ENCODE measurements at places on chromosomes 11 and 22. TPM values are rescaled to one million over a fixed set of nuclear protein-coding genes. Genes with fewer than 3 reads are reported as not detected.

DNA sequence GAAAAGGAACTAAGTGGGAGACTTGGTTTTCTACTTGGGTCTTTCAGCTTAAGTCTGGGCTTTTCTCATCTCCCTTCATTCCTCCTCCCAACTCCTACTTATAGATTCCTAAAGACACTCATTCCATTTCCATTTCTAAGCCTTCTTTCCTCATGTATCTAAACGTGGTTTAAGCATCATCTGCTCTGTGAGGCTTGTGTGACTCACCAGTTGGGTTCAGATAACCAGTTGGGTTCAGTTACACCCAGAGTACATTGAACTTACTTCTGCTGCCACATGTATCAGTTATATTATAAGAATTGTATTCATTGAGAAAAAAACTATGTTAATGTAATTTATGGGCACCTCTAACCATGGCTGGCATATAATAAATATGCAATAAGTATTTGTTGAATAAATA is 831.2 kb upstream of the CCDC90B start:
- H3K4me1 ChIP-seq: no peaks in the 10 kb centered on the region
- no peak overlapping the region for H3K4me3 ChIP-seq
- no peaks in the 10 kb centered on the region for H3K36me3 ChIP-seq
- no peak for DNase-seq
- no peaks in the 10 kb centered on the region for H3K27me3 ChIP-seq

- peak overlapping the region; percentile 0 for H3K27ac ChIP-seq
- no peaks in the 10 kb centered on the region for H3K36me3 ChIP-seq
- no peaks in the 10 kb centered on the region for H3K4me1 ChIP-seq
- peak overlapping the region; percentile 7 for H3K4me3 ChIP-seq
- DNase-seq: no peak
Measured at GRCh38 chr22:46942799-46943785, 180.6 kb downstream of the TBC1D22A start.

- H3K4me1 ChIP-seq: peaks cover 65% of the 10 kb centered on the region
- H3K27me3 ChIP-seq: no peaks in the 10 kb centered on the region
- no peaks in the 10 kb centered on the region for H3K36me3 ChIP-seq
- H3K27ac ChIP-seq: peak overlapping the region; percentile 89
- peak overlapping the region; percentile 93 for H3K4me3 ChIP-seq
Measured at GRCh38 chr11:3162410-3163240, 2.5 kb downstream of the OSBPL5 start.

Gene DRAP1
- 122 TPM for total RNA-seq

- H3K36me3 ChIP-seq: no peaks in the 10 kb centered on the region
- H3K27ac ChIP-seq: no peak overlapping the region
- H3K4me1 ChIP-seq: peaks cover 62% of the 10 kb centered on the region
- no peak for DNase-seq
- peaks cover 54% of the 10 kb centered on the region for H3K27me3 ChIP-seq
Measured at GRCh38 chr11:46279126-46280099, 2.0 kb downstream of the CREB3L1 start.

DNA sequence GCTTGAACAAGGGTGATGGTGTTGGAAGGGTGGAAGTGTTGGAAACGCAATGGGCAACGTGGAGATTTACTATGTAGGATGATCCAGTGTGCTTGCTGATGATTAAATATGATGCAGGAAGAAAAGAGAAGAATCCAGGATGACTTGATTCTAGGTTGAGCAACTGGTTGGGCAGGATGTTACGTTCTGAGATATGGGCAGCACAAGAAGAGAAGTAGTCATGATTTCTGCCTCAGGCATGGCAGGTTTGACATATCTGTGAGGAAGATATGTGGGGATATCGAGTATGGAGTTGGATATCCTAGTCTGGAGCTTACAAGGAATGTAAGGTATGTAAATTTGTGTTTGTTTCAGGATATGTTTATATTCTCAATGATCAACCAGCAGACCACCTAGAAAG is 1.9 kb downstream of the OR52K1 start:
- no peak for DNase-seq
- H3K36me3 ChIP-seq: no peaks in the 10 kb centered on the region
- no peaks in the 10 kb centered on the region for H3K27me3 ChIP-seq
- no peak overlapping the region for H3K4me3 ChIP-seq
- no peak overlapping the region for H3K27ac ChIP-seq

Gene SLCO2B1
- 61.1 TPM for total RNA-seq

GRCh38 chr11:122727101-122727929 is 71.8 kb downstream of the UBASH3B start:
- no peaks in the 10 kb centered on the region for H3K36me3 ChIP-seq
- H3K4me1 ChIP-seq: peaks cover 4% of the 10 kb centered on the region
- peak overlapping the region; percentile 6 for H3K27ac ChIP-seq
- no peaks in the 10 kb centered on the region for H3K27me3 ChIP-seq

Gene PARVG
- 13.5 TPM for total RNA-seq

DNA sequence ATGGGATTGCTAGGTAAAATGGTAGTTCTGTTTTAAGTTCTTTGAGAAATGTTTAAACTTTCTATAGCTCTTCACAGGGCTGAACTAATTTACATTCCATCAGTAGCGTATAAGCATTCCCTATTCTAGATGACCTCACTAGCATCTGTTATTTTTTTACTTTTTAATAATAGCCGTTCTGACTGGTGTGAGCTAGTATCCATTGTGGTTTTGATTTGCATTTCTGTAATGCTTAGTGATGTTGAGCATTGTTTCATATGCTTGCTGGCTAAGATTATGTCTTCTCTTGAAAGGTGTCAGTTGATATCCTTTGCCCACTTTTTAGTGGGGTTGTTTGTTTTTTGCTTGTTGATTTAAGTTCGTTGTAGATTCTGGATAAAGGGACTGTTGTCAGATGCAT is 35.9 kb downstream of the MMP27 start:
- H3K36me3 ChIP-seq: no peaks in the 10 kb centered on the region
- no peak overlapping the region for H3K27ac ChIP-seq
- H3K4me3 ChIP-seq: no peak overlapping the region
- no peak for DNase-seq
- H3K27me3 ChIP-seq: no peaks in the 10 kb centered on the region
- H3K4me1 ChIP-seq: no peaks in the 10 kb centered on the region

DNA sequence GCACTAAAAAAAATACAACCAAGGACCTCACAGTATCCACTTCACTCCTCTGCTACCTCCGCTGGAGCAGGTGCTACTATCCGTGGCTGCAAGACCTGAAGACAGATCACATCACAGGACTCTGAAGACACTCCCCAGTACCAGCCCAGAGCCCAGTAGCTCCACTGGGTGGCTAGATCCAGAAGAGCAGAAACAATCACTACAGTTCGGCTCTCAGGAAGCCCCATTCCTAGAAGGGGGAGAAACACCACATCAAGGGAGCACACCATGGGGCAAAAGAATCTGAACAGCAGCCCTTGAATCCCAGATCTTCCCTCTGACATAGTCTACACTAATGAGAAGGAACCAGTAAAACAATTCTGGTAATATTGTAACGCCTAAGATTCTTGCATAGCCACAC is 494.0 kb upstream of the FAT3 start:
- H3K4me1 ChIP-seq: no peaks in the 10 kb centered on the region
- no peaks in the 10 kb centered on the region for H3K27me3 ChIP-seq
- no peaks in the 10 kb centered on the region for H3K36me3 ChIP-seq
- no peak for DNase-seq

DNA sequence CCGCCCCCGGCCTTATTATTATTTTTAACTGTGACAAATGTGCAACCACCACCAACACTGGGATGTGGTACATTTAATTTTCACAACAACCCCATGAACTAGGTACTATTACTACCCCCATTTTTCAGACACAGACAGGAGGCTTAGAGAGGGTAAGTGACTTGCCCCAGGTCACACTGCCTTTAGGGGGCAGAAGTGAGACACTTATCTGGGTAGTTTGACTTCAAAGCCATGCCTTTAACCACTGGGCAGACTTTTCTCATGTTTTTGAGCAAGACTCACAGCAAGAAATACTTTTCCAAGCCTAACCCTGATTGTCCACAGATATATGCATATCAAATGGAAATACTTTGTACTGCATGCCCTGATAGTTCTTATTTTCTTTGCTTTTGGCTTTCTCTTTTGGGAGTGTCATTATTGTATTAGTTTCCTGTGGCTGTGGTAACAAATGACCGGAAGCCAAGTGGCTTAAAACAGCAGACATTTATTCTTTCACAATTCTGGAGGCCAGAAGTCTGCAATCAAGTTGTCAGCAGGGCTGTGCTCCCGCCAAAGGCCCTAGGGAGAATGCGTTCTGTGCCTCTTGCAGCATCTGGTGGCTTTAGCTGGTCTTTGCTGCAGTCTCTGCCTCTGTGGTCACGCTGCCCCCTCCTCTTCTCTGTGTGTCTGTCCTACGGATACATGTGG is 110.8 kb downstream of the GRIK4 start:
- H3K27ac ChIP-seq: no peak overlapping the region
- H3K36me3 ChIP-seq: no peaks in the 10 kb centered on the region
- no peaks in the 10 kb centered on the region for H3K27me3 ChIP-seq
- DNase-seq: no peak

- no peaks in the 10 kb centered on the region for H3K27me3 ChIP-seq
- DNase-seq: no peak
- H3K4me1 ChIP-seq: no peaks in the 10 kb centered on the region
- H3K27ac ChIP-seq: no peak overlapping the region
Measured at GRCh38 chr11:65078151-65078550, 5.7 kb downstream of the CDCA5 start.

Gene MYOD1
- not detected for total RNA-seq

Gene SMIM35
- total RNA-seq: not detected

Gene BTBD18
- total RNA-seq: not detected

Gene MOV10L1
- 0.83 TPM for total RNA-seq

- H3K27me3 ChIP-seq: peaks cover 8% of the 10 kb centered on the region
- no peaks in the 10 kb centered on the region for H3K36me3 ChIP-seq
- H3K4me1 ChIP-seq: no peaks in the 10 kb centered on the region
Measured at GRCh38 chr11:134836561-134836960, 424.5 kb upstream of the B3GAT1 start.

Gene SREBF2
- 57.0 TPM for total RNA-seq

DNA sequence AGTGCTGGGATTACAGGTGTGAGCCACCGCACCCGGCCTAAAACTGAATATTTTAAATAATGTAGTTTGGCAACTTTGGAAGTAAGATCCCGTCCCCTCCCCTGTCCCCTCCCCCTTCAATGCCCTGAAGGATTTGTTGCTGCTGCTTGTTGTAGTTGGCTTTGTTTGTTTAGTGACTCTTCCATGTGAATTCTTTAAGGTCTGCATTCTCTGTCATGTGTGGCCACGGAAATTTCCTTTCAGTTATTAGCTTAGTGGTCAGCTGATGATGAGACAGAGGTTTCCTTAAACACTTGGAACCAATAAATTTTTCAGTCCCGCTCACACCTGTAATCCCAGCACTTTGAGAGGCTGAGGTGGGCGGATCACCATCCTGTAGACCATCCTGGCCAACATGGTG is 109.9 kb downstream of the MPPED1 start:
- H3K27ac ChIP-seq: no peak overlapping the region
- DNase-seq: no peak
- no peaks in the 10 kb centered on the region for H3K4me1 ChIP-seq
- peaks cover 54% of the 10 kb centered on the region for H3K27me3 ChIP-seq
- H3K4me3 ChIP-seq: no peak overlapping the region
- H3K36me3 ChIP-seq: no peaks in the 10 kb centered on the region

GRCh38 chr11:92775003-92775676 is 194.3 kb upstream of the MTNR1B start:
- no peak for DNase-seq
- H3K36me3 ChIP-seq: no peaks in the 10 kb centered on the region
- H3K4me3 ChIP-seq: no peak overlapping the region
- no peak overlapping the region for H3K27ac ChIP-seq
- no peaks in the 10 kb centered on the region for H3K27me3 ChIP-seq
- H3K4me1 ChIP-seq: no peaks in the 10 kb centered on the region

Gene KCNQ1
- total RNA-seq: 5.1 TPM

DNA sequence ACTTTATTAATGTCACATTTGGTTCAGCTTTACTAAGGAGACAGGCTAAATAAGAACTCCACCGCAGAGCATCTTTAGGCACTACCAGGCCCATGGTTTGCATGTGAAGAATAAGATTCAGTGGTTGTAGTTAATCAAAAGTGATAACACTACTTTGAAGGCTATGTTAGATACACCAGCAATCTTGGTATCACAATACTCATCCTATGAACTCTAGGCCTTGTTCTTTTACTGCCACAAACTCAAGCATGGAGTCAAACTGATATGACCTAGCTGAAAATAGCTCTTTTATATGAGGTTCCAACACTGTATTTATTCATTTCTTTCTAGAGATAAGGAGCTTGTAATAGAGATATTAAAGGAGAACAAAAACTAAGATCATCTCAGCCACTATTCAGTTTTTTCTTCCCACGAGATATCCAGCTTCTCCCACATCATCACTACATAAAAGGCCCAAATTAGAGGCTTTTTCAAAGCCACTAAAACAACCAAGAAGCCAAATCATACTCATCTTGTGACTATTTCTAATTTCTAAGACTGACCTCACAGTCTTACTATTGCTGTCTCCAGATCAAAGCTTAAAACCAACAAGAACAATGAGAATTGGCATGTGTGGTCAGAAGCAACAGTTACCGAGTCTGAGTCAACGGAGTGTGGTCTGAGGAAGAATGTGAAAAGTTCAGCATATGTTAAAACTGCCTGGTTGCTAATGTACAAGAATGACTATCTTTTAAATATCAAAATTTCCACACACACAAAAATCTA is 25.1 kb upstream of the GUCY1A2 start:
- H3K36me3 ChIP-seq: no peaks in the 10 kb centered on the region
- no peak overlapping the region for H3K4me3 ChIP-seq
- H3K4me1 ChIP-seq: no peaks in the 10 kb centered on the region
- H3K27me3 ChIP-seq: no peaks in the 10 kb centered on the region
- H3K27ac ChIP-seq: no peak overlapping the region

GRCh38 chr22:17960695-17961445 is 63.5 kb downstream of the MICAL3 start:
- no peaks in the 10 kb centered on the region for H3K27me3 ChIP-seq
- DNase-seq: no peak
- H3K4me3 ChIP-seq: no peak overlapping the region
- H3K27ac ChIP-seq: no peak overlapping the region

DNA sequence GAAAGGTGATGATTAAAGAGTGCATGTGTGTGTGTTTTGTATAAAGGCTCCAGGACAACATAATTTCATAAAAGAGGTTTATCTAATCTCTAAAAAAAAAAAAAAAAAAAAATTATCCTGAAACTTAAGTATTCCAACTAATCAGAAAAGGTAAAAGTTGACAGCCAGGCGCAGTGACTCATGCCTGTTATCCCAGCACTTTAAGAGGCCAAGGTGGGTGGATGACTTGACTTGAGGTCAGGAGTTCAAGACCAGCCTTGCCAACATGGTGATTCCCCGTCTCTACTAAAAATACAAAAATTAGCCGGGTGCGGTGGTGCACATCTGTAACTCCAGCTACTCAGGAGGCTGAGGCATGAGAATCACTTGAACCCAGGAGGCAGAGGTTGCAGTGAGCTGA is 632.7 kb upstream of the CHORDC1 start:
- no peaks in the 10 kb centered on the region for H3K27me3 ChIP-seq
- no peaks in the 10 kb centered on the region for H3K36me3 ChIP-seq
- no peak overlapping the region for H3K4me3 ChIP-seq
- no peaks in the 10 kb centered on the region for H3K4me1 ChIP-seq

GRCh38 chr11:16818284-16818683 is 79.8 kb downstream of the C11orf58 start:
- H3K4me1 ChIP-seq: peaks cover 30% of the 10 kb centered on the region
- no peak overlapping the region for H3K4me3 ChIP-seq

GRCh38 chr11:46607516-46607915 is 9.5 kb downstream of the HARBI1 start:
- DNase-seq: no peak
- H3K36me3 ChIP-seq: no peaks in the 10 kb centered on the region
- no peak overlapping the region for H3K27ac ChIP-seq
- no peaks in the 10 kb centered on the region for H3K27me3 ChIP-seq
- H3K4me1 ChIP-seq: no peaks in the 10 kb centered on the region

All from esophagus muscularis mucosa (tissue), 4 donors.